Sciatic nerve (tissue), 2 donors: ENCODE measurements at places on chromosomes 5 and 9.

- DNase-seq = no peak
Measured at GRCh38 chr9:2624051-2624682, 2.6 kb downstream of the VLDLR start.

DNA sequence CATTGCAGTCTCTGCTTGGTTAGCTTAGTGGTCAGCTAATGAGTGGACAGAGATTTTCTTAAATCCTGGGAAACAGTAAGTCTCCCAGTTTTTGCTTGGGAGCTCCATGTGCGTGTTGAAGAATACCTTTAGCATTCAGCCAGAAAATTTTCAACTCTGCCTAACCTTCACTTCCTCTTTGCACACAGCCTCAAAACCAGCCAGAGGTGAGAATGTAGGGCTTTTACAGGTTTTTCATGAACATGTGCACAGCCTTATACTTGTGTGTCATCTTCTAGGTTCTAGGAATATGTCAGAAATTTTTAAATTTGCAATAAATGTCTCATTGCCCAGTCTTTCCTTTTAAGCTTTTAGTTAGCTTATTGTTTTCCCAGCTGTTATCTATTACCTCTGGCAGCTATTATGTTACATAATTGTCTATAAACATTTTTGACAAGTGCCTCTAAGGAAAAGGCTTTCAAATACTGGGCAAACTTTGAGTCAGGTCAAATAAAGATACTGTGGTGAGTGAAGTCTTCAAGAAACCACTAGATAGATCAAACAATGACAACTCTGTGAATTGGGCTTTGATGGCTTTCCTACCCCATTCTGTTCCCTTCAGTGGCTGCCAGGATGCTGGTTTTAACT is 12.7 kb downstream of the ADGRV1 start:
- no peak for DNase-seq

DNA sequence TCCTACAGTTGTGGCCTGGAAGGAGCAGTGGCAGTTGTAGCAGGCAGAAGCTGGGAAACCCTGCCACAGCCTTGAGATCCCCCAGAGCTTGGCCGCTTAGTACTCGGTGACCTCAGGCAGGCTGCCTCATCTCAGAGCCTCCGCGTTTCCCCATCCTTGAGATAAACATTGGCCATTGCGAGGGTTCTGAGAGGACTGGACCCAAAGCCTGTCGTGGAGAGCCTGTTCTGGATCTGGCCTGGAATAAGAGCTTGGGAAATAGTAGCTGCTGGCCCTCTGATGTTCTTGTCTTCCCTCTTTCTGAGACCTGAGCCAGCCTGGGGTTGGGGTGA is 1.3 kb downstream of the MIGA2 start:
- no peak for DNase-seq

DNA sequence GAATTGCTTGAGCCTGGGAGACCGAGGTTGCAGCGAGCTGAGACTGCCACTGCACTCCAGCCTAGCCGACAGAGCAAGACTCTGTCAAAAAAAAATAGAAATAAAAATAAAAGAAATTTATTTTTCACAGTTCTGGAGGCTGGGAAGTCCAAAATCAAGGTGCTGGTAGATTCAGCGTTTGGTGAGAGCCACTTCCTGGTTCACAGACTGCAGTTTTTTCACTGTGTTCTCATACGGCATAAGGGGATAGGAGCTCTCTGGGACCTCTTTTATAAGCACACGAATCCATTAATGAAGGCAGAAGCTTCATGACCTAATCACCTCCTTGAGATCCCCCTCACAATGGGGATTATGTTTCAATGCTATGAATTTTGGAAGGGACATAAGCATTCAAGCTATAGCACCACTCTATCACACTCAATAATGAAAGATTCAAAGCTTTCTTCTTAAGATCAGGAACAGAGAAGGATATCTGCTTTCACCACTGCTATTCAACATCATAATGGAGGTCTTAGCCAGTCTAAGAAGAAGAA is 5.3 kb downstream of the PJA2 start:
- no peak for DNase-seq

GRCh38 chr5:137753691-137754187 is 424 bp downstream of the HNRNPA0 start:
- peak; percentile 81 for DNase-seq

DNA sequence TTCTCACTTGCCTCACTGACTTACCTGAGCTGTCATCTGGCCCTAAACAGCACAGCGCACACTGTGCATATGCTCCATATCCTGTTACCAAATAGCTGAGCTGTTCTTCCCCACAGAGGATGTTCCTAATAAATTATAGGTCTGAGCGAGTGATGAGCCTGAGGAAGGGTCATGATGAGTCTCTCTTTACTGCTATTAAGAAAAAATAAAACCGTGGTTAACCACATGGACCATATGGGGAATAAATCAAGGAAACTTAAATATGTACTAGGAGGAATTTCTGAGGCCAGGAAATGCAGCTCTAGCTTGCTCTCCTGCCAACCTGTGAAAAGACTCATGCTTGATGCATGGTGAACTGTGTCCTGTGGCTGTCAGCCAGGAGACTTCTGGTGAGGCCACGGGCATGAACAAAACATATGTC is 424.8 kb upstream of the DMAC1 start:
- DNase-seq = no peak

GRCh38 chr9:130191749-130192120 is 19.5 kb downstream of the NCS1 start:
- no peak for DNase-seq

DNA sequence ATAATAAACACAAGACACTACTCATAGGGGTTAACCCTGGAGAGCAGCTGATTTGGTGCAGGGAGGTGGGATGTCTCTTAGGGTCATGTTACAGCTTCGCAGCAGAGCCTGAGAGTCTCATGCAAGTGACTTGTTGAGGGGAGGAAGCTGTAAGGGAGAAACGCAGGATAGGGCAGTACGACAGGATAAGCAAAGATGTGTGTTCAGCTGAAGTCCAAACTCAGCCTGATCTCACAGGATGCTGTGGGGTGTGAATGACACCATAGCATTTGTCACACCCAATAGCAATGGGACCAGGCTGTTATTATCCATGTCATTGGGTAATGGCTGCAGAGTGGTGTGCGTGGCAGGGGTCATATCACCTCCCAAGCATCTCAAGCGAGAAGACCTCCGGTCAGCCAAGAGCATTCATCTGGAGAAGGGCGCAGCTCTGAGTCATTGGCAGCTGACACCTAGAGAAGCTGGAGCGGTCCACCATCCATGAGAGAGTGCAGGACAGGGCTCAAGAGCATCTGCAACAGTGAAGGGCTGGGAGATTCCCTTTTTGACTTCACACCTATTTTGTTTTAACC is 49.2 kb upstream of the RPL26L1 start:
- DNase-seq = peak; percentile 59

DNA sequence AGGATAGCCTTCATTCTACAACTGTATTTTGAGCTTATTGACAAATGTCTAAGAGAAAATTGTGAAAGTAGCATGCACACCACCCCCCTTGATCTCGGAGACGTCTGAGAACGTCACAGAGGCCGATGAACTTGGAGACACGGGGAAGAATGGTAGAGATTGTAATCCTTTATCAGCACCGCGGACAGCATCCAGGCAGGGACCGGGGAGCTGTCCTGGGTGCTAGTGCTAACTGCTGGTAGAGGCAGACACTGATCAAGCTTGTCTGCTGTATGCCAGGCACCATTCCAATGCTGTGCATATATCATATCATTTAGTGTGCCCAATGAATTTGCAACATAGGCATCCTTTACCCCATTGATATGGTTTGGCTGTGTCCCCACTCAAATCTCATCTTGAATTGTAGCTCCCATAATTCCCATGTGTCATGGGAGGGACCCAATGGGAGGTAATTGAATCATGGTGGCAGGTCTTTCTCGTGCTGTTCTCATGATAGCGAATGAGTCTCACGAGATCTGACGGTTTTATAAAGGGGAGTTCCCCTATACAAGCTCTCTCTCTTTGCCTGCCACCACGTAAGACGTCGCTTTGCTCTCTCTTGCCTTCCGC is 98.8 kb downstream of the LHX2 start:
- DNase-seq = peak; percentile 75

DNA sequence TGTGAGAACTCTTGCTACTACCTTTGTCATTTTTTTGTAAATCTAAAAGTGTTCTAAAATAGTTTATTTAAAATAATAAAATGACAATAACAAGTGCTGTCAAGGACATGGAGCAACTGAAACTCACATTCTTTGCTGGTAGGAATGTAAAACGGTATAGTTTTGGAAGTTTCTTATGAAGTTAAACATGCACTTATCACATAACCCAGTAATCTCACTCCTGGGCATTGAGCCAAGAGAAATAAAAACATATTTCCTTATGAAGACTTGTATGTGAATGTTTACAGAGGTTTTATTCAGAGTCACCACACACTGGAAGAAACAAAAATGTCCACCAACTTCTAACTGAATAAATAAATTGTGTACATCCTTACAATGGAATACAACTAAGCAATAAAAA is 46.0 kb upstream of the COL15A1 start:
- DNase-seq = no peak

DNA sequence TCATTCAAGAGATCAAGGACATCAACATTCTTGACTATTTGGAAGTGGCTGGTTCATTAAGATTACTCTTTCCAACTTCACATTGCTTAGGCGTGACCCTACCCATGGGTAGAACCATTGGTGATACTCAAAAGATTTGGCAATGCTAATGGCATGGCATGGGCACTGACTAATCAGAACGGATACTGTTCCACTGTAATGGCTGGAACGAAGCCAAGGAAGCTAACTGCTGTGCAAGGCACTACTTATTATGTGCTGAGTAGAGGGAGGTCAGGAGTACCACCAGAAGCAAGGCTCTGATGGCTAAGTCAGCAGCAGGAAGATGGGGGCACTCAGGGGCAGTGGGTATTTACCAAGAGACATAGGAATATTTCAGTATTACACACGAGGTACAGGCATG is 31.9 kb downstream of the GNA14 start:
- no peak for DNase-seq

GRCh38 chr9:109990541-109990940 is 210.5 kb downstream of the PALM2AKAP2 start:
- no peak for DNase-seq

- no peak for DNase-seq
Measured at GRCh38 chr5:169861934-169862333, 118.4 kb downstream of the INSYN2B start.

DNA sequence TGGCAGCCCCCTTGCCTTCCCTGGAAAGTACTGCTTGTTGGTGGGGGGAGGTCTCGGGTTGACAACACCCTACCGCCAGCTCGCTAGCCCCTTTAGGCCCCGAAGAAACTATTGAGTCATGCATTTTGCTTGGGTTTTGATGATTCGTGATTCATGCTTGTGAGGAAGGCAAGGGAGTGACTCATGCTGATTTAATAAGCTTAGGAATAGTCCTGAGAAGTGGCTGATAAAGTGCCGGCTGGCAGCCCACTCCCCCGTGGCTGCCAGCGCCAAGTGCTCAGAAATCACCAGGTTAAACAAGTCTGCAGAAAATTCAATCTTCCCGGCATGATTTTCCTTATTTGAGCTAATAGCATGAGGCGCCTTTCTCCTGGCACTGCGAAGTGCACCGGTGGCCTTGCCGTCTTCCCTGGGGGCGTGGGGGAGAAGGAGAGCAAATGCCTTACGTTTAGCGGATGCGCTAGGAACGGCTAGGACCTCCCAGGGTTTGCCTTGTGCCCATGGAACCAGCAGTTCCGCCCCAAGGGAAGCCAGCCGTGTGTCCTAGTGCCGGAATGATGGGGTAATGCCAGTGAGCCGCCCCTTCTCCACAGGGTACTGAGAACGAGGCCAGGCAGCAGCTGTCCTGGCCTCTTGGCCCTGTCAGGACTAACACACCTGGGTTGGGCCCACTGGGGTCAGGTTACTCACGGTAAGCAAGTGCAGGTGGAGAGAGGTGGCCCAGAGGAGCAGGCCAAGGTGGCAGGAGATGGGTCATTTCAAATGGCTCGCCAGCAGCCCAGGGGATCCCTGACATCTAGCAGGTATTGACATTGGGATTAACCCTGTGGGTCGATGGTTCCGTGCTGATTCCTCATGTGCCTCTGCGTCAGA is 151.9 kb downstream of the MACROH2A1 start:
- DNase-seq = peak; percentile 48
